ENCODE measurements at places on chromosomes 6 and 20.

GRCh38 chr20:62846166-62846890 lies 15.3 kb downstream of the TCFL5 start:
- DNase-seq: no peak

GRCh38 chr20:48826883-48827771 lies 672 bp downstream of the PREX1 start:
- DNase-seq: no peak

DNA sequence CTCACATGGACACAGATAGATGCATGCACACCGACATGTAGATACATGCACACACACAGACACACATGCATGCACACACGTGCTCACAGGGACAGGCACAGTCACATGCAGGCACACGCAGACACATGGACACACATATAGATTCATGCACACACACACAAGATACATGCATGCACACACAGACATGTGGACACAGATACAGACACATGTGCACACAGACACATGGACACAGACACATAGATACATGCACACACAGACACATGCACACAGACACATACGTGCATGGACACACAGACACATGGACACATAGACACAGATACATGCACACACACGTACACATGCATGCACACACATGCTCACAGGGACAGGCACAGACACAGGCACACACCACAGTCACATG lies 19.8 kb downstream of the SYNDIG1 start:
- DNase-seq: no peak

- DNase-seq: no peak
Measured at GRCh38 chr6:90218959-90219208, 77.8 kb downstream of the BACH2 start.

- no peak for DNase-seq
Measured at GRCh38 chr6:9927275-9927674, 487.6 kb downstream of the TFAP2A start.

DNA sequence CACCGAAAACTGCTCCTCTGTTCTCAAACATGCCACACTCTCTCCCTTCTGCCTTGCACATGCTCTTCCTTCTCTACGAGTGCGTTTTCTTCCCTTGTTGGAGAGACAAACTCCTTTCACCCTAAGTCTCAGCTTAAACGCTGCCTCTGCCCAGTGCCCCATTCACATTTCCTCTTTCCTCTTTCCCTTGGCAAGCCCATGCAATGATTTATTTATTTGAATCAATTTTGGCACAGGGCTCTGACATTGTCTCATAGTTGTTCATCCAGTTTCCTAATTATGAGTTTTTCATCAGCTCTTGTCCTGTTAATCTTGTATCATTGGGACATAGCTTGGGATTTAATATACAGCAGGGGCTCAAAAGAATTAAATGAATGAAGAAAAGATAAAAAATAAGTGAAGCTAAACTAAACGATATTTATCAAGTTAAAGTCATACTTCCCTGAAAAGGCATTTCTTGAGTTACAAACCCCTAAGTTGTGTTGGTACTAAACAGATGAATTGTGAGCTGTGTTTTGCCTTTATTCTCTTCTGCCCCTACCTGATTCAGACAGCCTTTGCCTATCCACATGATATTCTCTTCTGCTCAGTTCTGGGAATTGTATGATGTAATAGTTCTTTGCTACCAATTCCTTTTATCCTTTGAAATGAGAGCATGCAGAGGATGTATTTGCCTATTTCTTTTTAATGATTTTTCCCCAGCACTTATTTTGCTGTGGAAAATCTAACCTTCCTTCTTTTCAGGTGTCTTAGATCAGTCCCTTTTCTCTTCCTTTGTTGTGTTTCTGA lies 704.4 kb downstream of the UTRN start:
- DNase-seq: no peak

DNA sequence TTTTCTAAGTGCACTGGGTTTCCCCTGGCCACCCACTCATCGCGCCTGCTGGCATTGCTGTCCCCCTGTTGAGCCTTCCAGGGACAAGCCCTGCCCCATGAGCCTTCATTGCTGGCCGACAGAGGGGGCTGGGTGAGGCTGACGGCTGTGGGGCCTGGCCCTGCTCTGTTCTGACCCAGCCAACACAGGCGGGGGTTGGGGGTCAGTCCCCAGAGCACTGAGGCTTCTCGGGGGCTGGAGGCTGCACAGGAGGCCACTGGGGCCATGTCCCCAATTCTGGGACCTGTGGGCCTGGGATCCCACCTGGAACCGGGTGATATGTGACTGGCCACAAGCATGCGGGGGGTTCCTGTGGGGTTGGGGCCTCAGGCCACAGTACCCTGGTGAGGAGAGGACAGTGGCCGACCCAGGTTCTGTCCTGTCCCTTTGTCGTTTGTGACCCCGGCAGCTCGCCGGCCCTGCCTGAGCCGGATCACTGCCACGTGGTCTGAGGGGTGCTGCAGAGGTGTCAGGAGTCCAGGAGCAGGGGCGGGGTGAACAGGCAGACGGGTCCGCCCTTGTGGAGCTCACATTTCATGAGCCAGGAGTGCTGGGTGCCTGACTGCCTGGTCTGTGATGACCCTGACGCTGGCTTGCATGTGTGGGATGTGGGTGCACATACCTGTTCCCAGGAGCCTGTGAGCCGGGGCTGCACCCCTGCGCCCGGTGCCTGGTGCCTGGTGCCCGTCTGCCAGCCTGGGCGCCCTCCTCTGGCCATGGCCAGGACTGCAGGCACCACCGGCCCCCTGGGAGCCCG lies 2.1 kb upstream of the COL20A1 start:
- DNase-seq: peak; percentile 38

- DNase-seq: no peak
Measured at GRCh38 chr6:89944826-89945407, 50.6 kb downstream of the GJA10 start.

DNA sequence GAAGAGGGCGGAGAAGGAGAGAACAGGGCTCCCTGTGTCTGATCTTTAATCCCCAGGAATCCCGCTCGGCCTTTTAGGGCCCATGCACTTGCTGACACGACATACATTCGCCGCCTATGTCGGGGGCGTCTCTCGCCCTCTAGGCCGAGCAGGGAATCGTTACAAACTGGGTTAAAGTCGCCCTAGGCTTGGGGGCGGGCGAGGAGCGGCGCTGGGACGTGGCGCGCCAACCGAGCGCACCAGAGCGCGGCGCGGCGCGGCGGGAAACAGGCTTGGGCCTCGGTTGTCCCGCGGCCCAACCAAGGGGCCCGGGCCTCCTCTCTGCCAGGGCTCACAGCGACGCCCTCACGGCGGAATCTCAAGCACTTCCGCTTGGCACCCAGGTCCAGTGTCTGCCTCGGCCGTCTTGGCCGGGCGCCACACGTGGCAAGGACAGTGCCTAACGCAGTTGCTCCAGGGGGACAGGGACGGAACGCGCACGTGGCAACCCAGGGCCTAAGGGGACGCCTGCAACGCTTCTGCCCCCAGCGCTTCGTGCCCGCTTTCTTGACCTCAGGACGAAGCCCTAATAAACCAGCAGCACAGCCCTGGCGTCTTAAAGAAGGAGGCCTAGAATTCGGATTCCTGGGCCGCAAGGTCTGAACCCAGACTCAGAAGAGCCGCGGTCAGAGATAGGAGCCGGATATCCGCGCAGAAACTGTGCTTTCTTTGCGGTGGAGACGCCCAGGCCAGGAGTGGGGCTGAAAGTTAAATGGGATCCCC lies 71.5 kb downstream of the NCR2 start:
- no peak for DNase-seq

GRCh38 chr20:54212226-54212625 lies 4.3 kb downstream of the PFDN4 start:
- no peak for DNase-seq

All from activated effector memory CD4-positive, alpha-beta T cell treated with Interleukin-2 at 50 U/mL for 16 hours (primary cell).